Left lung (tissue), 14 donors: ENCODE measurements at places on chromosomes 2 and 18. TPM values are rescaled to one million over a fixed set of nuclear protein-coding genes. Genes with fewer than 3 reads are reported as not detected.

The AGXT gene
- polyA plus RNA-seq, result 0.11 TPM

The CNDP1 gene
- 0.20 TPM for polyA plus RNA-seq

The WDR43 gene
- 43.0 TPM for polyA plus RNA-seq

The GKN2 gene
- 1.1 TPM for polyA plus RNA-seq

The SMC6 gene
- polyA plus RNA-seq, result 53.8 TPM

The SGPP2 gene
- 5.4 TPM for polyA plus RNA-seq

The EVX2 gene
- polyA plus RNA-seq, result not detected

The ONECUT2 gene
- 0.04 TPM for polyA plus RNA-seq

The WBP1 gene
- 107 TPM for polyA plus RNA-seq

The GPR35 gene
- 3.2 TPM for polyA plus RNA-seq

The HOXD12 gene
- not detected for polyA plus RNA-seq

The ACAA2 gene
- 98.1 TPM for polyA plus RNA-seq

The APLF gene
- 4.0 TPM for polyA plus RNA-seq

The SCG2 gene
- 1.4 TPM for polyA plus RNA-seq

The LCT gene
- polyA plus RNA-seq, result 0.15 TPM

The WDFY1 gene
- polyA plus RNA-seq, result 71.5 TPM

The RNF125 gene
- polyA plus RNA-seq, result 9.7 TPM

The TGOLN2 gene
- 90.3 TPM for polyA plus RNA-seq

The NXPH2 gene
- polyA plus RNA-seq, result 0.98 TPM

The SP110 gene
- polyA plus RNA-seq, result 45.2 TPM

The GKN1 gene
- polyA plus RNA-seq, result not detected
